ENCODE measurements at places on chromosomes 3 and 15. TPM values are rescaled to one million over a fixed set of nuclear protein-coding genes. Genes with fewer than 3 reads are reported as not detected.

PLSCR2 gene
- total RNA-seq = not detected

RAB43 gene
- 18.9 TPM for total RNA-seq

DNA sequence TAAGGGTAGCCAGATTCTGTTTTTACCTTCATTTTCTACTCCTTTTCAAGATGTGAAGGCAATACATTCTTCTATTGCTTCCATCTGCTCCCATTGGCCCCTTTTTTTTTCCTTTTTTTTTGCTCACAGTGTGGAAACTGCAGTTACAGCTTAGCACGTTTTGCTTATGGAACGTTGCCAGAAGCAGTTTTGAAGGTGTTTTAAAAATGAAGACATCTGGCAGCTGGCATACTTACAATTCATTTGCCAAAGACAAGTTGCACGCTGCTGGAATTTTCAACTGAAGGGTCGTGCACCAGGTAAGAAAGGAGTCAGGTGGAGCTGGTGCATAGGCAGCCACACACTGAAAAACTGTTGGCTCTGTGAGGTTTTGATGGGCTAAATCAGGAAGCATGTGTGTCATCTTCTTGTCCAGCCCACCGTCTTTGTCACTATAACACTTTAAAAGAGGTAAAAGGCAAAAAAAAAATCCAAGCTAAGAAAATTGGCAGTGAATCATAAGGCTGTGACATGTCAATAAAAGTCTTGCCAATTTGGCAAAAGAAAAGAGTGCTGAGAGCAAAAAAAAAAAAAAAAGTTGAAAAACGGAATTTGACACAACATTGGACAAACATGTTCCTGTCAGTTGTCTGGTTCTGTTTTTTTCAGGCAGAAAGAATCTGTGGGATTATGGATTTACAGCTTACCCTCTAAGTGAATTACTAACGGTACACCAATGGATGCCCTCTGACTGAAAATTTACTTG, 225.4 kb upstream of the SOX2 start:
- peak; percentile 35 for DNase-seq
- H3K4me3 ChIP-seq = peak overlapping the region; percentile 59
- H3K4me1 ChIP-seq = peaks cover 13% of the 10 kb centered on the region
- no peaks in the 10 kb centered on the region for H3K27me3 ChIP-seq
- H3K36me3 ChIP-seq = no peaks in the 10 kb centered on the region
- H3K27ac ChIP-seq = no peak overlapping the region

- H3K4me3 ChIP-seq = no peak overlapping the region
- no peaks in the 10 kb centered on the region for H3K36me3 ChIP-seq
Observed at GRCh38 chr3:41095702-41096101, 103.6 kb upstream of the CTNNB1 start.

DNA sequence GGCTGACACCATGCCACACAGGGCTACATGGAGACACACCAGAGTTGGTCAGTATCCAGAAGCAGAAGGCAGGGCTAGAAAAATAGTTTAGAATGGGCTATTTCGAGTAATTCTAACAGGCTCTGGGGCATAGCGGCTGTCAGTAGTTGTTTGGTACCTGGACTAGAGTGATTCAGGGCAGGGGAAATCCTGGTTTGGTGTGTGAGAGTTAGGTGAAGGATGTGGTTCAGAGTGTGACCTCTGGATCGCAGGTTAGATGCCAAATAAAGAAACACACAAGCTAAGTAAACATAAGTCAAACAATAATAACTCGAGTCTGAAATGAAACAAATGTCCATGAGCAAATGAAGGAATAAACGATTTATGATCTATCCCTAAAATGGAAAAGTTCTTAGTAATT, 31.5 kb downstream of the CNTN3 start:
- DNase-seq = no peak
- no peaks in the 10 kb centered on the region for H3K36me3 ChIP-seq
- no peaks in the 10 kb centered on the region for H3K4me1 ChIP-seq
- no peak overlapping the region for H3K27ac ChIP-seq
- H3K4me3 ChIP-seq = no peak overlapping the region

Data from MCF 10A (cell line).